ENCODE measurements at places on chromosomes 3 and 15. TPM values are rescaled to one million over a fixed set of nuclear protein-coding genes. Genes with fewer than 3 reads are reported as not detected.
A peak's percentile ranks its signal among the peaks of the same experiment; 100 is the strongest.

- DNase-seq, result no peak
Observed at GRCh38 chr15:74724570-74725224, 631 bp downstream of the CYP1A1 start.

DNA sequence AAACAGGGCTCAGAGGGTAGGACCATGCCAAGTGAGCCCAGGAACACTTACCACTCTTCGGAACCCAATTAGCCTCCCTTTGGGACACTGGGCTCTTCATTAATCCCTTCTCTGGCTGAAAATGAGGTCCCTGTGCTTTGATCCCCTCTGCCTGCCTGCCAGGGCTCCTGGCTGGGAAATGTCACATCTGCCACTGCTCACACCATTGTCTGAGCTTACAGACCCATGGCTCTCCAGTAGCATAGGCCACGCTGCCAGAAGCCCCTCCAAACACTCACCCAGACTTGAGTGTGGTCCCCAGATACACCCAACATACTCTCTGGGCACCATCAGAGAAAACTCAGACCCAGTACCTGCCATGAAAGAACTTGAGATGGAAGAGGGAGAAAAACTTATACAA lies 287.3 kb downstream of the XXYLT1 start:
- no peak for DNase-seq

DNA sequence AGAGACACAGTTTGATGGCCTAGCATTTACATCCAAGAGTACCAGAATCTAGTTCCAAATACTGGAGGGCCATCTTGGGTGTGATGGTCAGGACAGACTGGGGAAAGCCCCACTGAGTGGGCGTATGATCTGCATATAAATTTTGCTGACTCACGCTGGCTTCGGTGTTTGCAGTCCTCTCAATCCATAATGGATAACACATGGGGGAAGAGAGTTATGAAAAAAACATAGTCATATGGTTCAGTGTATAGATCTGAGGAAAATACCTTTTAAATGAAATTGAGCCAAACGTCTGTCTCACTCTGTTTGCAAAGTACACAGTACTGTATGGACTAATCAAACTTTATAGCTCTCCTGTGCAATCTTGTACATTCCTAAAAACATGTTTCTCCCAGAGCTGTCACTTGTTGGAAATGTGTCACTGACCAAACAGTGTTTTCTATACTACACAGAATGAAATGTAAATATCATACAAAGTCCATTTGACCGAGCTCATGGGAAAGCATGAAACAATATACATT lies 125.3 kb upstream of the THBS1 start:
- peak; percentile 90 for DNase-seq

Gene HEMK1
- 12.5 TPM for total RNA-seq

DNA sequence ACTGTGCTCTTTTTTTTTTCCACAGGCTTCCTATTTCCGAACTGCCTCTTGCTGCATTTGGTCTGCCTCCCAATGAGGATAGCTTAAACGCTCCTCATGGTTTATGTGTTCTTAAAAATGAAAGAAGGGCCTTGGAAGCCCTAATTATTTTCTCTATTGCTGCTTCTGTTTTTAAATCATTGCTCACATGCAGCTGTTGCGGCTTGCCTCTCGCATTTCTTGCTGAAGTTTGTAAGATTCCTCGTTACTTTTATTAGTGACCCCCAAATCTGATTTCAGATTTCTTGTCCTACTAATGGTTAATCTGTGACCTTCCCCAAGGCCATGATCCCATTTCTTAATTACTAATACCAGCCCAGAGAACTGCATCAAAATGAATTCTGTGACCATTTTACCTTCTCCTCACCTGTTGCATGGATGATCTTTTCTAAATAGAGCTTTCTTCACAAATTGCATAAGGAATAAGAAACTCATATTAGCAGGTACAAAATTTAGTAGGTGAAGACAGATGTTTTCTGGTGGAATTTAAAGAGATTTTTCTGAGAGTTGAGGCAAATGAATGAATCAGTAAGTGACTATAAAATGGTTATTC lies 1.8 kb downstream of the UBE2E1 start:
- peak; percentile 51 for DNase-seq

DNA sequence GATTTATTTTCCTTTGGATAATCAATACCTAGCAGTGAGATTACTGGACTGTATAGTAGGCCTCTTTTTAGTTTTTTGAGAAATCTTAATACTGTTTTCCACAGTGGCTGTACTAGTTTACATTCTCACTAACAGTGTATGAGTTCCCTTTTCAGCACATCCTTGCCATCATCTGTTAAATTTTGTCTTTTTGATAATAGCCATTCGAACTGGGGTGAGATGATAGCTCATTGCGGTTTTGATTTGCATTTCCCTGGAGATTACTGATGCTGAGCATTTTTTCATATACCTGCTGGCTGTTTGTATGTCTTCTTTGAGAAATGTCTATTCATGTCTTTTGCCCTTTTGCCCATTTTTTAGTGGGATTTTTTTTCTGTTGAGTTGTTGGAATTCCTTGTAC lies 210.8 kb downstream of the CGGBP1 start:
- no peak for DNase-seq

GRCh38 chr3:149384911-149385321 lies 7.5 kb upstream of the TM4SF1 start:
- DNase-seq, result peak; percentile 91

Gene GRAMD1C
- 5.0 TPM for total RNA-seq

Gene PLCH1
- not detected for total RNA-seq

Gene PDZRN3
- 17.0 TPM for total RNA-seq

- DNase-seq, result no peak
Observed at GRCh38 chr15:97078591-97078990, 748.1 kb downstream of the NR2F2 start.

GRCh38 chr3:129576514-129577352 lies 29.7 kb downstream of the PLXND1 start:
- DNase-seq, result no peak

GRCh38 chr3:128394033-128394432 lies 72.7 kb downstream of the DNAJB8 start:
- no peak for DNase-seq

- DNase-seq, result peak; percentile 12
Observed at GRCh38 chr15:59611276-59612260, at the start of gene GCNT3. TSS of gene GCNT3 (plus strand) at chr15:59611783. CDS start at chr15:59618239, 6,456 bp downstream.

All from IMR-90 (cell line).